ENCODE measurements at places on chromosomes 12 and 14.

- no peaks in the 10 kb centered on the region for H3K4me1 ChIP-seq
- H3K4me3 ChIP-seq: no peak overlapping the region
- DNase-seq: no peak
- H3K27me3 ChIP-seq: peaks cover 5% of the 10 kb centered on the region
- no peak overlapping the region for H3K27ac ChIP-seq
Observed at GRCh38 chr12:103707446-103707845, 120.4 kb downstream of the STAB2 start.

DNA sequence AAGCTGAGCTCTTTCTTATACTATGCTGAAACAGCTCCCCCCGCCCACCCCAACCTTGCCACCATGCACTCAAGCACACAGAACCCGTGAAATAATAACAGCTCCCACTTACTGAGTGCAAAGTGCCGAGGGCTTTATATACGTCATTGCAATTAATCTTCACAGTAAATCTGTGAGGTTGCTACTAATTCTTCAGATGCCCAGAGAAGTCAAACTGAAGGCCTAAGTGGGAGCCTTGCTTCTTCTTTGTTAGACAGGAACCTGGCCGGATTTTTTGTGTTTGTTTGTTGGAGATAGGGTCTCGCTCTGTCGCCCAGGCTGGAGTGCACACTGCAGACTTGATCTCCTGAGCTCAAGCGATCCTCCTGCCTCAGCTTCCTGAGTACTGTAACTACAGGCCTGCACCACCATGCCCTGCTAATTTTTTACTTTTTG lies 34.0 kb downstream of the VCPKMT start:
- no peaks in the 10 kb centered on the region for H3K36me3 ChIP-seq
- peaks cover 62% of the 10 kb centered on the region for H3K4me1 ChIP-seq
- peak; percentile 77 for DNase-seq
- H3K27ac ChIP-seq: peak overlapping the region; percentile 99

GRCh38 chr14:41609704-41610183 lies 3.1 kb downstream of the LRFN5 start:
- H3K36me3 ChIP-seq: no peaks in the 10 kb centered on the region
- H3K27me3 ChIP-seq: peaks cover 18% of the 10 kb centered on the region
- no peak overlapping the region for H3K4me3 ChIP-seq
- H3K4me1 ChIP-seq: no peaks in the 10 kb centered on the region

GRCh38 chr12:89391726-89392336 lies 39.5 kb upstream of the DUSP6 start:
- DNase-seq: no peak
- no peaks in the 10 kb centered on the region for H3K27me3 ChIP-seq
- no peaks in the 10 kb centered on the region for H3K36me3 ChIP-seq
- H3K4me3 ChIP-seq: no peak overlapping the region

- H3K27me3 ChIP-seq: no peaks in the 10 kb centered on the region
- no peaks in the 10 kb centered on the region for H3K36me3 ChIP-seq
- peak; percentile 16 for DNase-seq
- H3K27ac ChIP-seq: no peak overlapping the region
Observed at GRCh38 chr12:31118347-31119191, 44.9 kb downstream of the DDX11 start.

GRCh38 chr12:19712041-19712440 lies 272.7 kb downstream of the AEBP2 start:
- no peak overlapping the region for H3K27ac ChIP-seq
- H3K36me3 ChIP-seq: no peaks in the 10 kb centered on the region
- H3K4me3 ChIP-seq: no peak overlapping the region
- no peaks in the 10 kb centered on the region for H3K27me3 ChIP-seq
- H3K4me1 ChIP-seq: no peaks in the 10 kb centered on the region
- no peak for DNase-seq

- H3K4me1 ChIP-seq: peaks cover 39% of the 10 kb centered on the region
- DNase-seq: no peak
- H3K4me3 ChIP-seq: no peak overlapping the region
- H3K36me3 ChIP-seq: no peaks in the 10 kb centered on the region
Observed at GRCh38 chr14:76964695-76965094, 63.8 kb downstream of the IRF2BPL start.

GRCh38 chr12:79515530-79515935 lies 175.2 kb downstream of the PAWR start:
- H3K36me3 ChIP-seq: no peaks in the 10 kb centered on the region
- H3K4me3 ChIP-seq: no peak overlapping the region
- H3K27me3 ChIP-seq: no peaks in the 10 kb centered on the region

GRCh38 chr14:53048631-53049030 lies 97.8 kb upstream of the FERMT2 start:
- DNase-seq: no peak
- H3K4me1 ChIP-seq: no peaks in the 10 kb centered on the region
- H3K27ac ChIP-seq: no peak overlapping the region
- no peaks in the 10 kb centered on the region for H3K27me3 ChIP-seq
- H3K4me3 ChIP-seq: no peak overlapping the region

- H3K36me3 ChIP-seq: no peaks in the 10 kb centered on the region
- H3K27ac ChIP-seq: no peak overlapping the region
- H3K27me3 ChIP-seq: no peaks in the 10 kb centered on the region
- H3K4me1 ChIP-seq: no peaks in the 10 kb centered on the region
- no peak for DNase-seq
Observed at GRCh38 chr14:62645649-62646048, 399.6 kb downstream of the KCNH5 start.

- no peak for DNase-seq
- H3K4me3 ChIP-seq: no peak overlapping the region
- H3K27ac ChIP-seq: no peak overlapping the region
- peaks cover 4% of the 10 kb centered on the region for H3K27me3 ChIP-seq
- H3K36me3 ChIP-seq: no peaks in the 10 kb centered on the region
Observed at GRCh38 chr12:117060246-117060928, 38.8 kb downstream of the TESC start.

GRCh38 chr12:10612984-10613348 lies 443 bp downstream of the MAGOHB start:
- H3K4me3 ChIP-seq: peak overlapping the region; percentile 88
- H3K36me3 ChIP-seq: peaks cover 7% of the 10 kb centered on the region
- DNase-seq: no peak
- H3K27me3 ChIP-seq: no peaks in the 10 kb centered on the region
- peak overlapping the region; percentile 94 for H3K27ac ChIP-seq
- peaks cover 8% of the 10 kb centered on the region for H3K4me1 ChIP-seq

- H3K4me1 ChIP-seq: no peaks in the 10 kb centered on the region
- no peak overlapping the region for H3K4me3 ChIP-seq
- H3K27me3 ChIP-seq: no peaks in the 10 kb centered on the region
- DNase-seq: no peak
- no peaks in the 10 kb centered on the region for H3K36me3 ChIP-seq
- no peak overlapping the region for H3K27ac ChIP-seq
Observed at GRCh38 chr12:130862161-130862560, 9.7 kb upstream of the RAN start.

DNA sequence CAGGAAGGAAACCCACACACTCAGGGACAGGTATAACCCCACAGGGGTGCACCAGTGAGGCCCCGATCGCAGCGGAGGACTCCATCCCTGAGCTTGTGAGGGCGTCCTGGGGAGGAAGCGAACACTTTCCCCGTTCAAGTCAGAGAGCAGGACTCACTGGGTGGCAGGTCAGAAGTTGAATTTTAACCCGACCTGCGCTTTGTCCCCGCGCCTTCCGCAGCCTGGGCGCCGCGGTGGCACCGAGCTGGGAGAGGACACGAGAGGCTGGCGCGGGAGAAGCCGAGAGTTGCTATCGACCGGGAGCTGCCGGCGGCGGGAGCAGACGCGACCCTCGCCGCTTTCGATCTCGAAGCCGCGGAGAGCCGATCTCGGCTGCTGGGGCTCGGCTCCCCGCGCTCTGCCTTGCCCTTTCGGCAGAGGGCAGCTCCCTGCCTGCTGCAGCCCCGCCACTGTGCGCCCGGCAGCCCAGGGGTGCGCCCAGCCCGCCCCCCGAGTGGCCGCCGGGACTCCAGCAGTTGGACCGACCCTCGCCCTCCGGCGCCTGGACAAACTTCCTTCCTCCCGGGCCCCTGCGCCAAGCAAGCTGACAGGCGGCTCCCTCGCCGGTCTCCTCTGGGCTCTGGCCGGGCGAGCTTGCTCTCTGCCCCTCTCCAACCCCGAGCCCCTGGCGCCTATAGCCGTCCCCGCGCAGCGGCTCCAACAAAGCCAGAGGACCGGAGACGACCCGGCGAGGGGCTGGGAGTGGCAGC lies 918 bp downstream of the LIN7A start:
- no peaks in the 10 kb centered on the region for H3K4me1 ChIP-seq
- H3K4me3 ChIP-seq: no peak overlapping the region
- DNase-seq: no peak
- peaks cover 16% of the 10 kb centered on the region for H3K27me3 ChIP-seq

Data from T-cell (primary cell).